Progenitor cell of endocrine pancreas (in vitro differentiated cells): ENCODE measurements at places on chromosomes 6 and 20. TPM values are rescaled to one million over a fixed set of nuclear protein-coding genes. Genes with fewer than 3 reads are reported as not detected.

- no peak for DNase-seq
Observed at GRCh38 chr6:125503181-125503580, 201.4 kb upstream of the HDDC2 start.

GRCh38 chr6:166306378-166307081 lies 1.7 kb downstream of the PRR18 start:
- no peak for DNase-seq

DNA sequence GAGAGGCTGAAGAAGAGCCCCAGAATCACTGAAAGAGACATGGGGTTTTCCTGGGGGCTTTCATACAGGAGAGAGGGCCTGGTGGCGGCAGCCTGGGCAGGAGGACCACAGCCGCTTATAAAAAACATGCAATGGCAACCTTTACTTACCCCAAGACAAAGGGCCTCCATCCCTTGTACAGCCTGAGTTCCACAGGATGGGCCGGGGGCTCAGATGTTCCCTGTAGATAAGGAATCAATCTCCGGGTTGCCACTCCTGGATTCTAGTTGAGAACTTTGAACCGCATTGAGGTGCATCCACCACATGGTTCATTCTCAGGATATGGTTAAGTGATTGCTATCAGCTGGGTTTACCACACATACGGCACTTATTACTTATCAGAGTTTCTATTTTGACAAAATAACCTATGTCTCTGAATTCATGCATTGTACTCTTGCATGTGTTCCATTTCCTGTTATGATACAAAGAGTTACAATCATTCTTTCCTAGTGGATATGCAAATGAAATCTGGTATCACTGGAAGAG lies 677.6 kb downstream of the KIF16B start:
- no peak for DNase-seq

- no peak for DNase-seq
Observed at GRCh38 chr20:5621305-5621704, 128.9 kb upstream of the SHLD1 start.

TMEM151B gene
- total RNA-seq: 3.5 and 4.7 TPM in 2 replicates
